NCI-H510A treated with DMSO at 0.1 percent for 48 hours (cell line): ENCODE measurements at places on chromosomes 7 and 10.

- no peak for DNase-seq
Measured at GRCh38 chr7:147012666-147013065, 896.1 kb downstream of the CNTNAP2 start.

DNA sequence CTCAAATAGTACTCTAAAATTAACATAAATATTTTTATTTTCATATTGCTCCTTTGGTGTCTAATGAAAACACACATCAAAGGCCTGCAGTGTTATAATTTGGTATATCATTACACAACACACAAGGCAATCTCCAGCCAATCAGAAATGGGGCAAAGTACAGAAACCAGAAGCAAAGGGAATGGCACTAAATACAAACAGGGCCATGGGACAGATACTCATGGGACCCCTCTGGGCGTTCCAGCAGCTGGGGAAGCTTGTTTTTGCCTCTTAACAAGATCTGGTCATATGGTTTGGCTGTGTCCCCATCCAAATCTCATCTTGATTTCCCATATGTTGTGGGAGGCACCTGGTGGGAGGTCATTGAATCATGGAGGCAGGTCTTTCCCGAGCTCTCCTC is 551.8 kb upstream of the NRP1 start:
- DNase-seq: no peak

DNA sequence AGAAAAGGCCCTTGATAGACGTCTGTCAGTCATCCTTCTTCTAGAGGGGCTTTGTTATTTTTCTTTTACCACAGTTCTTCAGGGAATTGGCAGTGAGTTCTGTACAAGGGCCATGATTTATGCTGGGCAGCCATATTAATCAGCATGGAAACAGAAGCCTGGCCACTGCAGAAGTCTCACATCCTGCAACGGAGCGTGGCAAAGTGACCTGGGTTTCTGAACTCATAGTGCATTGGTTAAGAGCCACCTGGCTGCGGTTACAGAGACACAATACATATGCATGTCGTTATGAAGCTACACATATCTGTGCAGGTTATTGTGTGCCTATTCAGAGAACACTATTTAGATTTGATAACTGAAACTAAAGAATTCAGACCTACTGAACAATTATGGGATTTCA is 419.4 kb upstream of the CELF2 start:
- no peak for DNase-seq

GRCh38 chr7:44307301-44307900 is 18.0 kb downstream of the CAMK2B start:
- peak; percentile 63 for DNase-seq

DNA sequence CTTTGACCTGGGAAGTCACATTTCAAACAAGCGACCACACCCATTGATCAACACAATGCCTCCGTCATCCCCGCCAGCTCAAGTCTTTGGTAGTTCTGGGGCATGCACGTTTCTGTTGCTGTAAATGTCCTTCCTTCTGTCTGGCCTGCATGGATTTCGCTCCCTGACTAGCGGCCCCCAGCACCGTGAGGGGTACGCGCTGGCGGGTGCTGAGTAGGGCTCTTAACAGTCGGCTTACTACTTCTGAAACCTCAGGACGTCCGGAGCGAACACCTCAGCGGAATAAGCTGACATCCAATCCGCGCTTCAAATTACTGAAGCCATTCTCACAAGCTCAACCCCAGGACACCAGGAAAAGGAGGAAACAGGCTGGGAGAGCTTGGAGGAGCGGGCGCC is 505 bp downstream of the NUDCD3 start:
- peak; percentile 50 for DNase-seq

GRCh38 chr7:95190515-95190914 is 133.8 kb downstream of the PON1 start:
- DNase-seq: no peak

DNA sequence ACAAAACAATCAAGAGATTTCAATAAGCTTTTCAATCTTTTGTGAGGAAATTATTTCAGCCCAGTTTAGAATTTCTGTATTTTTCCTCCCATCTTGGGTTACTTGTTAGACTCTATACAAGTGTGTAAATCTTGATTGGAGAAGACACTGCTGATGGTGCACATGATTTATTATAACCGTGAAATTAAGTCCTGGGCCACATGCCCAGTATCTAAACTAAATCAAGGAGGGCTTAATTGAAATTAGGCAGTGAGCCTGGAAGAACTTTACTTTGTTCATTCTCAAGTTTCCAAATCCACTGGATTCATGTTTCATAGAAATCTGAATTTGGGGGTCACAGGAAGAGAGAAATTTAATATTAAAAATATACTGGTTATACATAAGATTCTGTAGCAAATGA is 44.5 kb downstream of the CSTF2T start:
- DNase-seq: no peak

GRCh38 chr10:103885617-103886016 is 30.2 kb upstream of the SH3PXD2A start:
- DNase-seq: no peak

GRCh38 chr10:95767884-95768556 is 12.1 kb downstream of the ENTPD1 start:
- no peak for DNase-seq

GRCh38 chr7:50703654-50704053 is 79.0 kb downstream of the GRB10 start:
- no peak for DNase-seq

- DNase-seq: no peak
Measured at GRCh38 chr7:50164559-50165170, 71.6 kb upstream of the ZPBP start.

DNA sequence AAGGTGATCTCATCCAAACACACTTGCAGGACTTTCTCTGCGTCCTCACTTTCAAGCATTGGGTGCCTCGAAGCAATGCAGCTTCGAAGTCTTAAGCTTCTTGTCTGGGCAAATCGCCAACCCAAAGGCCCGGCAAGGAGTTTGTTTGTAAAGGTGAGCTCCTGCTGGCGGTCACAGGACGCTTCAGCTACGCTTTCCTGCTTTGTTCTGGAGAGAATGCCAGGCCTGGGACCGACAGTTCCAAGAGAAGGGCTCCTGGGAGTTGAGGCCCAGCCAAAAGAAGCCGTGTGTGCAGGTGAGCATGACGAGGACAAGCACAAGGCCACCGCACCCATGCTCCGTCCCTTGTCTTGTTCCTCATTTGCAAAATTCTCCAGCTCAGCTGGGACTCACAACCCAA is 106.6 kb upstream of the DOCK1 start:
- no peak for DNase-seq

- no peak for DNase-seq
Measured at GRCh38 chr10:85795460-85795859, 571.1 kb downstream of the GRID1 start.
